Foreskin fibroblast (primary cell): ENCODE measurements at places on chromosomes 4 and X.

- no peak for DNase-seq
These were observed 138.6 kb downstream of the AMELX start for GRCh38 chrX:11431786-11432185.

DNA sequence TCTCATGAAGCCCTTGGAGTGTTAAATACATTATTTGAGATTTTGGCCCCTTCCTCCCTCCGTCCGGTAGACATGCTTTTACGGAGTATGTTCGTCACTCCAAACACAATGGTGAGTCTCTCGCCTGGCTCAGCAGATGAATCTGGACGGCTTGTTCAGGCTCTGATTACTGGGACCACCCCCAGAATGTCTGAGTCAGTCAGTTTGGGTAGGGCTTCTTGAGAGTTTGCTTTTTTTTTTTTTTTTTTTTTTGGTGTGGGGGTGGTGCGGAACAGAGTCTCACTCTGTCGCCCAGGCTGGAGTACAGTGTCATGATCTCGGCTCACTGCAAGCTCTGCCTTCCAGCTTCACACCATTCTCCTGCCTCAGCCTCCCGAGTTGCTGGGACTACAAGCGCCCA lies 62.4 kb upstream of the MSANTD1 start:
- DNase-seq: no peak

DNA sequence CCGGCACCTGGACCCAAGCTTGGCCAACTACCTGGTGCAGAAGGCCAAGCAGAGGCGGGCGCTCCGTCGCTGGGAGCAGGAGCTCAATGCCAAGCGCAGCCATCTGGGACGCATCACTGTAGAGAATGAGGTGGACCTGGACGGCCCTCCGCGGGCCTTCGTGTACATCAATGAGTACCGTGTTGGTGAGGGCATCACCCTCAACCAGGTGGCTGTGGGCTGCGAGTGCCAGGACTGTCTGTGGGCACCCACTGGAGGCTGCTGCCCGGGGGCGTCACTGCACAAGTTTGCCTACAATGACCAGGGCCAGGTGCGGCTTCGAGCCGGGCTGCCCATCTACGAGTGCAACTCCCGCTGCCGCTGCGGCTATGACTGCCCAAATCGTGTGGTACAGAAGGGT lies 3.7 kb downstream of the SUV39H1 start:
- no peak for DNase-seq

DNA sequence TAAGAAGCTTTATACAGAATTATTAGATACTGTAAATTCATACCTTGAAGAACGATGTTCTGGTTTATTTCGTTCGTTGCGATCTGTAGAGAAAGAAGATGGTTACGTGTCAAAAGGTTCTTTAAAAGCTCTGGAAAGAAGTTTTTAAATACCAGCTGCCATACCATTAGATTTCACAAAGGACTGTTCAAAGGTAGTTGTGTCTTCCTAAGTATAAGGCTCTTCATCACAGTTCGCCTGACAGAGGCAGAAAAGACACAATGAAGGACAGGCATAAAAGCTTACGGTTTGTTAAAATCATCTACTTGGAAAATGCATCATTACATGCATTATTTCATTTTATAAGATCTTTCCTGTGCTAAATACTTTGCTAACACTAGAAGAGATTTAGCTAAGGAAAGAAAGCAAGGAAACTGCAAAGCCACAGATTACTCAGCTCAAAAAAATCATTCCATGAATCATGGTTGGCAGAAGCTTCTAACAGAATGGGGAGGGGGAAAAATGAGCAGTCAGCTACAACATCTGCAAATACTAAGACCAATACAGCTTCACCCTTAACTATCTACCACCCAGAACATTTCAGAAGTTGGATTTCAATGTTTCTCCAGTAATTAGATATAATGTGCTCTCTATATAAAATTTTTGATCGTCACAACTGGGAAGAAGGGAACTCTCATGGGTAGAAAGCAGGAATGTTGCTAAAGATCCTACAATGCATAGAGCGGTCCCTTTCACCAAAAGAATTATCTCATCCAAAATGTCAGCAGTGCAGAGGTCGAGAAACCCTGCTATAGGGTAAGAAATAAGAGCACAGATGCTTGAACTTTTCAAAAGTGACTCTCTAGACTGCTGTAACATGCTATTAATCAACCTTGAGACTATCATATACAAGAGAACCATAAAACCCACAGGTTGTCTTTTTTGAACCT lies 50.7 kb upstream of the PRSS48 start:
- peak; percentile 78 for DNase-seq

- DNase-seq: peak; percentile 58
These were observed 174.1 kb downstream of the RBMX2 start for GRCh38 chrX:130575831-130576389.

- no peak for DNase-seq
These were observed 122.7 kb upstream of the STS start for GRCh38 chrX:7024850-7025249.

GRCh38 chrX:11341274-11342201 lies 48.3 kb downstream of the AMELX start:
- peak; percentile 90 for DNase-seq

- no peak for DNase-seq
These were observed 74.1 kb downstream of the TRAPPC11 start for GRCh38 chr4:183733181-183733580.

GRCh38 chrX:129525162-129525561 lies 1.9 kb upstream of the SMARCA1 start:
- peak; percentile 19 for DNase-seq

GRCh38 chr4:186823989-186824388 lies 100.3 kb upstream of the FAT1 start:
- DNase-seq: peak; percentile 2

DNA sequence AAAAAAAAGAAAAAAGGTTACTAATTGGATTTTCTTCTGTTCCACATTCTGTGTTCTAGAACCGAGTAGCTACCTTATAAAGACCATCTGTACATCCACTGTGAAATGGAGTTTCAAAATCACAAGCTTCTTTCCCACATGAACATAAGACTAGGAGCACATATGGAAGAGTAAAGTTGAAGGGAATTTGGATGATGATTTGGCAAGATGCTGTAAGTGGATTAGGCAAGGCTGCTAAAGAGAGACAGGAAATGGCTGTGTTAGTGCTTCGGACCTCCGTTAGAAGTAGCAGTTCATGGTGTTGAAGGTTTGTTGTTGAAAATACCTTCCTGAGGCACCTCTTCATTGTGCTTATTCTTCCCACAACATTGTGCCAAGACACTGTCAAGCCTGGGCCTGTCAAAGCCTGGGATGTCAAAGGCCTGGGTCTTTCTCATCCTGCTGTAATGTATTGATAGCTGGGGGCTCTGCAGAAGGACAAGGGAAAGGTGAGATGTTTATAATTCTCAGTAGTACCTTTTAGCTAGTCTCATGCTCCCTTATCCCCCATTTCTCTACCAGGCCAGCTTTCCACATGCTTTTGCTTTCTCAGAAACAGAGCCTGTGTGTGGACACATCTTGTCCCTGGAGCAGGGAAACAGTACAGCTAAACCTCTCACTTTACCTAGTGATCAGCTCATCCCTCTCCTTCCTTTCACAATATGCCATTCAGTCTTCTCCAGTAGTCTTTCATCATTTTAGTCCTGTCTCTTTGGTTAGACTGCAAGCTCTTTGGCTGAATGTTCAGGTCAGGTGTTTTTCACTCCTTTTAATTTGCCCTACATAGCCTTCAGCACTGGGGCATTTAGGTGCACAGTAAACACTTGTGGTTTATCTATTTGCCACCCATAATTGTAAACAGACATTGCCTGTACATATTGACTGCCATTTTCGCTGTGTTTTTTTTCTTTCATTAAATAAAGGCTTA lies 37.9 kb upstream of the CYP2U1 start:
- peak; percentile 18 for DNase-seq

- no peak for DNase-seq
These were observed 85.2 kb downstream of the MAPK10 start for GRCh38 chr4:86274642-86275041.

- no peak for DNase-seq
These were observed 272.0 kb downstream of the DHX15 start for GRCh38 chr4:24312261-24312913.

DNA sequence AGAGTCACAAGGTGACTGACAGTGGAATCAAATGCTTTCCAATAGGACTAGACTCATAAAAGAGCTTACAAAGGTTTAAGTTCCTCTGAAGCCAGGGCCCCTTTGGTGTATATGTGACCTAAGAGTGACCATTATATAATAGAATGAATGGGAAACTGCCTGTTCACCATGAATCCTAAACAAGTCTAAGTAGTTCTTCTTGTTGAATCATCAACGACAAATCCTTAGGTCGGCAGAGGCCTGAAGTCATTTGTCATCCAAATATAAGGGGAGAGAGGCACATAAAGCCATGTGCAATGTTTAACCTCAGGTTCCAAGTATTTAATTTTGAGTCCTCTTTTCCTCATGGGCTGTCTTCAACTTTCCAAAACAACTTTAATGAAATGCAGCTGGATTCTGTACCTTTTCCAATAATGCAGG lies 122.4 kb downstream of the RASL11B start:
- DNase-seq: peak; percentile 68

- DNase-seq: peak; percentile 41
These were observed 1.1 kb downstream of the KLHL15 start for GRCh38 chrX:24025741-24026403.

DNA sequence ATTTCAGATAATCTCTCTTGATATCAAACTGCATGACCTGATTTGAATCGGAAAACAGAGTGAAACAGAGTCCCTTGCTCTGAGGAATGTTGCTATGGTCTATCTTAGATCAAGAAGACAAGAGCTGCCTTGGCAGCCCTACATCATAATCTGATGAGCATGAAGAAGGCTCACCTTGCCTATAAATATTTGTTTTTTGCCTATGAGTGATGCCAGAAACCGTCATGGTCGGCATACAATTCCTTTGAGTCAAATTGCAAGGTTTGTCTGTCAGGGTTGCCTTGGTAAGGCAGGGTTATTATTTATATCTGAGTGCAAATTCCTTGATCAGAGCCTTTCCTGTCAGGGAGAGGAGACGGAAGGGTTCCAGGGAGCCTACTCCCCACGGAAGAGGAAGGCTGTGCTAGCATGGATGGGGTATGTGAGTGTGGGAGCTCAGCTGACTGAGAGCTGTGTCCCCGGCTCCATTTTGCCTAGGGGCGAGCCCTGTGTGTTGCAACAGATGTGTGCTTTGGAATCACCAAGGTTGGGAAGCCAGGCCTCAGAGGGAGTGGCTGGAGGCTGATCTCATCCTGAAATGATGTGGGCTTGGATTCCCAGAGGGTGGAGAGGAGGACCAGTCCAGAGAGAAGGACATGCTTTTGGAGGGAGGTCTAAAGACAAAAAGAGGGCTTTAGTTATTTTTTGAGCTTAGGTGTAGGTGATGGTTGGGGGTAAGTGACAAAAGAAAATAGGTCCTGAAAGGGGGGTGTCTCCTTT lies 43.6 kb downstream of the RTL9 start:
- DNase-seq: peak; percentile 90

DNA sequence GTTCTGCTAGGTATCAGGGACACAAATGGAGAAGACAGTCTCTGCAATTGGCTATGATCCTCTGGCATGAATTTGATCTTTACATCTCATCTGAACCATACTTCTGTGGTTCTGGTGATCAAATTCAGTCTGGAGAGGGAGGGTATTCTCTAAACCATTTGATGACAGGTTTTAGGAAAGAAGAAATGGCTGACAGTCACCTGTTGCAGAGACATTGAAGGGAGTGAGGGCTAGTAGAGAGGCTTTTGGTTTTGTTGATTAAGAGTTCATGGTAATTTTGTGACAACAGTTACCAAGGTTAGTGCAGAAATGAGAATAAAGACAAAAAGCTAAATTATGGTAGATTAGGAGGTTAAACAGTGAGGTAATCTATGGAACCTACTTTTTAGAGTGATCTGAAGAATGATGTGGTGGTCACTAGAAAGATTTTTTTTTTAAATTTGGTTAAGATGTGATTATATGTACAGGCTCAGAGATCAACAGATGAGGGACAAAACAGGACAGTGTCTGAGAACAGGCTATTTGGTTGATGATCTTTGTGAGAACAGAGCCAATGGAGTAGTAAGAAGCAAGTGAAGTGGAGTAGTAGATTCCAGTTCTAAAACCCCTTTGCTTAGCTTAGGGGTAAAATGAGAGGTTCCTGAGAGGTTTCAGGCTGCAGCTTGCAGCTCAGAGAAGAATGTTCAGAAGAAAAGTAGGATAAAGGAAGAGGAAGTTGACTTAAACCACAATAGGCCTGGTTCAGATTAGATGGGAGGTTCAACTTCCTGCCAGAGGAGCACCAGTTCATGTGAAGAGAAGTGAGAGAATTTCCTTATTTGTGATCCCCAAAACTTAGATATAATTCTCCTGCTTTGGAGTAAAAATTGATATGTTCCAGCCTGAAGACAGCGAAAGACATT lies 34.7 kb downstream of the VSIG4 start:
- no peak for DNase-seq

DNA sequence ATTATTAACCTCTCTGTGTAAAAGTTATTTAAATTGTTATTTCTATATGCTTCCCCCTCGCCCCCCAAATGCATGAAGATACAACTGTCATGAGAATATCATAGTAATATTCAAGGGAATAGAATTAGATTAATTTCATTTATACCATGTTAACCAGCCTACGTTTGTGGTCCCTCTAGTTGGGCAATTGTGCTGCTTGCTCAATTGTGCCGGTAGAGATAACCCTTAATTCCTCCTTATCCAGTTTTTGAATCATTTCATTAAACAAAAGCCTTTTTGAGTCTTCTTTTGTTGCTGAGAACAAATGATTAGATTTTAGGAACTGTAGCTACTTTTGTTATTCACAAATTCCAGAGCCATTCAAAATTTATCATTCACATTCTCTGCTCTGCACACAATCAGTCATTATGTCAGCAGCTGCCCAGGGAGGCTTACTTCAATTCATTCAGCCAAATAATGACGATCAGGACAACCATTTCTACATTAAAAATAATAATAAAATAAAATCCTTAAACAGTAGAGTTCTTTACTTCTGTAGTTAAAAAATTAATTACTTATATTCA lies 98.1 kb downstream of the ADGRL3 start:
- DNase-seq: no peak

DNA sequence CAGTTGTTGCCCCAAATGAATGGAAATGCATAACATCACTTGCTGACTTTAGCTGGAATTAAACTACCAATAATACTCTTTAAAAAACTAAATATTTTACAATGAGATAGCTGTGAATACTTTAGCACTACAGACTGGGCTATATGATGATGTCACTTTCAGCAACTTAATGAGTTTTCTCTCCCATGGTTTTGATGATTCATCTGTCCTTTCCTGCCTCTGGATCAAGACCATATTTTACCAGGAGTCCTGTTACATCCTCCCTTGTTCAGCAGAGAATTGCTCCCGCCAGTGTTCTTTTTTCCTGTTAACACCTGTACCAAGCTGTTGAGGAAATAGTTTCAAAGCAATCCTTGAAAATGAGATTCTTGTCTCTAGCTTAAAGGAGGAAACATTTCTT lies 543.0 kb downstream of the SPRY1 start:
- peak; percentile 68 for DNase-seq
